Stimulated activated CD4-positive, alpha-beta T cell treated with anti-CD3 and anti-CD28 coated beads, Interleukin-12 subunit alpha, Interleukin-12 subunit beta, amount 100 ng/mL, for 4 hours (primary cell): ENCODE measurements at places on chromosomes 13 and 19.

DNA sequence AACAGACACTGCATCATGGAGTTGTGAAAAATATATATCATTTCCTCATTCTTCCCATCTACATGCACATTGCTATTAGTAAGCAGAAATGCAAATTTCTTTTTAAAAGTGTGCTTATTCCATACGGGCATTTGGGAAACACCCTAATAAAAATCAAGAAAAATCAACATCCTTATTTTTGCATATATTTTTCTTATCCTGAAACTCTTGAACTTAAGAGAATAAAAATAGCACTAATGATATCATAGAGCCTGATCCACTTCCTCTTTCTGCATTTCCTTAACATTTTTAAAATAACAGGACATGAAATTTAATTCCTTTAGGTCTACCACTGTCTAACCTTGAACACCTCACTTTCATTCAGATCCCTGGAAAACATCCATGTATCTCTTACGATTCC is 123.3 kb downstream of the VWA8 start:
- no peak for DNase-seq

GRCh38 chr19:47598407-47599349 is 10.3 kb upstream of the BICRA start:
- no peak for DNase-seq

- DNase-seq: no peak
Observed at GRCh38 chr13:65865206-65865605, 1364.9 kb downstream of the PCDH9 start.

GRCh38 chr13:85816413-85816812 is 17.2 kb upstream of the SLITRK6 start:
- DNase-seq: no peak

- DNase-seq: no peak
Observed at GRCh38 chr13:105798541-105798940, 736.9 kb downstream of the EFNB2 start.

DNA sequence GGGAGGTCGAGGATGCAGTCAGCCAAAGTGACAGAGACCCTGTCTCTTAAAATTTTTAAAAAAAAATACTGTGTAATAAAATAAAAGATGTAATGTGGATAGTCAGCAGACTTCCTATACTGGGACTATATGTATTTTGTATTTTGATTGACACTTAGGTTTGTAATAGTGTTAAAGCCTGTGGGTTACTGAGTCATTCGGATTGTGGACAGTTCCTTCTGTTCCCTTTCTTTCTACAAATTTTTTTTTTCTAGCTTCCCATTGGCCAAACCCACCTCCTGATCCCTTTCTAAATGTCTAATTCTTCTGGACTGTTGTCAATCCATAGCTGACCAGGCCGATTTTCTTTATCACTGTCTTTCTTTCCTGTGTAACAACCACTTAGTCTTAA is 108.0 kb downstream of the DNAJC3 start:
- no peak for DNase-seq

- DNase-seq: no peak
Observed at GRCh38 chr13:59686798-59687394, 476.8 kb downstream of the DIAPH3 start.
